CD4-positive, alpha-beta memory T cell (primary cell): ENCODE measurements at places on chromosomes 6 and 20. TPM values are rescaled to one million over a fixed set of nuclear protein-coding genes. Genes with fewer than 3 reads are reported as not detected.

DNA sequence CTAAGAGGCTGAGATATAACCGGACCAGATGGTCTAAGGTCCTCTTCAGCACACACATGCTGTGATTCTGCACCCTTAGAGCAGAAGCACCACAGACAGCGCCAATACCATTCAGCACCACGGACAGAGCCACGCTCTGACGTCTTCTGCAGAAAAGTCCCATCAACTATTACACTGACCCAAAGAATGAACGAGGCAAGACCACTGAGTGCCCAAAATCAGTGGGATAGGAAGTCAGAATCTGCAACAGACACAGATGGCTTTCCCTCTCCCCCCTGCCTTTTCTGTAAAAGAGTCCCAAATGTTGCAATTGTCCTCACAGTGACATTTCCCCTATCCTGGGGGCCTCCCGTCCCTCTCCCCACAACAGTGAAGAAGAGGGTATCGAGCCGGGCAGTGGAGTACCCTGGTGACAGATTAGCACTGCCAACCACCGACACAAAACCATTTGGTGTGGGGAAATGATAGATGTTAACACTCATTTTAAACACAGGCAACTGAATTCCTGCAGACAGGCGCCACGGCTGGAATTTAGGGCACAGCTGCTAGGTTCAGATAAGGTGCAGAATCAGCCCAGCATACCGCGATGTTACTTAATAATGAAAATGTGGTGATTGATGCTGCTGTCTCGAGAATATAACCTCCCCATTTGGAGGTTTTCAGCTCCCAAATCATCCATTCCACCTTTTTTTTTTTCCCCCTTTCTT is 66.6 kb upstream of the CTNNBL1 start:
- no peaks in the 10 kb centered on the region for H3K4me1 ChIP-seq
- no peaks in the 10 kb centered on the region for H3K36me3 ChIP-seq
- DNase-seq: no peak

DNA sequence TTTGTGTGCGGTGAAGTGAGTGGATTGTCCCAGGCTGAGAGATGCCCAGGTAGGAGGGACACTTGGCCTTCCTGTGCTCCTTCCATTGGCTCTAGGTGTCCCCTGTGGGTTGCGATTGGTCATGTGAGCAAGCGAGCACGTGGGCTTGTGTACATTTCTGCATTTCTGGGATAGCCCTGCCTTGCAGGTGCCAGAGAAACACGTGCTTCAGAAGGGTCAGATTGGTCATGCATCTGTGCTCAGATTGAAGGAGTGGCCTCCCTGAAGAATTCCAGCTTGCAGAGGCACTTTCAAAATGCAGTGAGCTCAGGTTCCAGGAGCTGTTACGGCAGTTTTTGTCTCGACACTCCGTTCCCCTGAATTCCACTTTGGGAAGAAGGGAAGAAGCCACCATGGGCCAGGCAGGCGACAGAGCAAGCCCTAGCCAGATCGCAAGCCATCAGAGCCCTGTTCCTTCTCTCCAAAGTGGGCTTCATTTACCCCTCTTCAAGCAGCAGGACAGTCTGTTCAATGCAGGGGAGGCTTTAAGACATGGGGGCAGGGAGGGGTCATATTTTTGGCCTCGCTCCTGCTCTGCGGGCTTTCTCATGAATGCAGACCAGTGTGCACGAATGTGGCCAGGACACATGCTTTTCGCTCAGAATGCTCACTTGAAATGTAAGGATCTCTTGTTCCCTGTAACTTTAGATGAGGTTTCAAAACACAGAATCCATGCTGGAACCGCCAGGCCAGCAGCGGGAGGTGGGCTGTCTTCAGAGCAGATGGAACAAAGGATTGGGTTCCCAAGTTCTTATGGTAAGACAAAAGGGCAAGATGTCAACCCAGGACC is 78.6 kb upstream of the AKAP12 start:
- H3K27me3 ChIP-seq: no peaks in the 10 kb centered on the region
- H3K4me3 ChIP-seq: no peak overlapping the region
- no peak overlapping the region for H3K27ac ChIP-seq
- H3K36me3 ChIP-seq: no peaks in the 10 kb centered on the region
- H3K4me1 ChIP-seq: no peaks in the 10 kb centered on the region
- DNase-seq: no peak

- H3K36me3 ChIP-seq: no peaks in the 10 kb centered on the region
- H3K27me3 ChIP-seq: no peaks in the 10 kb centered on the region
- H3K4me3 ChIP-seq: no peak overlapping the region
- H3K4me1 ChIP-seq: no peaks in the 10 kb centered on the region
- no peak for DNase-seq
- no peak overlapping the region for H3K27ac ChIP-seq
Measured at GRCh38 chr20:20366876-20367574, 879 bp upstream of the INSM1 start.

DNA sequence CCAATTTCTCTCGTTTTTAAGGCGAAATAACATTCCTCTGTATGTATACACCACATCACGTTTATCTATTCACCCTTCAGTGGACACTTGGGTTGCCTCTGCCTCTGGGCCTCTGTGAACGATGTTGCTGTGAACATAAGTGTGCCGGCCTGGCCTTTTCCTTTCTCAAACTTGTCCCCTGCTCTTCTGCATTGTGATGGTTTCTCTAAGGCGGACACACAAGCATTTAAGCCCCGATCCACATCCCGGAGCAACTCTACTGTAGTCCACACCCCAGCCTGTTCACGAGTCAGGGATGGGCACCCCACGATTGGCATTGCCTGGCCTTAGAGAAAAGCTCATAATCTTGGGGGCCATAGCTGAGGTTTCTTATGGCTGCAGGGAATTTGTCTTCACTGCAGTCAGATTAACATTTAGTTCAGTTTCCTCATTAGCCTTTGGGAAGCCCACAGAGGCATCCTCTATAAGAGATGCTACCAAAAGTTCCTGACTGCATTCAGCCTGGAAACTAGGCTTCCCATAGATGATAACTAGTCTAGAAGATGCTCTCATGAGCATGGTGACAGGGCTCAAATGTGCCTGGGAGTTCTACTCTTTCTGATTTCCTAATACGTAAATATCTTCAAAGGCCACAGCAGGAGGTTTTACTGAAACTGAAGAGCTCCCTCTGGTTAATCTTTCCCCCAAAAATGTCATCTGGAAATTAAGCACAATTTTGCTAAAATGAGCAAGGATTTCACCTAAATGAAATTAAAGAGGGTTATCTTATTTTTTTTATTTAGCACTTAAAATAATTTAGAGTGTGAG is 762 bp downstream of the ZC3H12D start:
- H3K36me3 ChIP-seq: no peaks in the 10 kb centered on the region
- peaks cover 42% of the 10 kb centered on the region for H3K4me1 ChIP-seq
- no peak for DNase-seq
- peak overlapping the region; percentile 99 for H3K27ac ChIP-seq

DNA sequence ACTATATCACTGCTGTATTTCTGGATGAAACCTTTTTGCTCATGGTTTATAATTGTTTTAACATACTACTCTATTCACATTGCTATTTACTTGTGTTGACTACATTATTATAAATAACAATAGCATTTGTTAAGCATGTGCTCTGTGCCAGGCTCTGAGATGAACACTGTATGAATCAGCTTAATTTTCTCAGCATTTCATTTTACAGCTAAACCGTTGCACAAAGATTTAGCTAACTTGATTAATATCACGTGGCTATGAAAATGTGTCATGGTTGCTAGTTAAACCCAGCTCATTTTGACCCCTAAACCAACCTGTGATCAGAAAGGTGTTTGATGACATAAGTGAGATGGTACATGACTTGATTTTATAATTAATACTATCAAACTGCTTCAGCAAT is 77.5 kb downstream of the NCOA7 start:
- no peak overlapping the region for H3K4me3 ChIP-seq
- no peaks in the 10 kb centered on the region for H3K36me3 ChIP-seq
- no peak for DNase-seq
- no peaks in the 10 kb centered on the region for H3K4me1 ChIP-seq
- no peak overlapping the region for H3K27ac ChIP-seq

GRCh38 chr6:108621117-108621516 is 60.4 kb downstream of the FOXO3 start:
- no peaks in the 10 kb centered on the region for H3K27me3 ChIP-seq
- no peaks in the 10 kb centered on the region for H3K36me3 ChIP-seq
- peaks cover 17% of the 10 kb centered on the region for H3K4me1 ChIP-seq
- DNase-seq: no peak

GJA1 gene
- total RNA-seq: not detected

- no peak overlapping the region for H3K4me3 ChIP-seq
- DNase-seq: no peak
- no peak overlapping the region for H3K27ac ChIP-seq
- H3K36me3 ChIP-seq: no peaks in the 10 kb centered on the region
- no peaks in the 10 kb centered on the region for H3K4me1 ChIP-seq
Measured at GRCh38 chr20:14913896-14914620, 576.6 kb upstream of the FLRT3 start.

- H3K4me3 ChIP-seq: no peak overlapping the region
- H3K4me1 ChIP-seq: no peaks in the 10 kb centered on the region
- no peak overlapping the region for H3K27ac ChIP-seq
- H3K36me3 ChIP-seq: no peaks in the 10 kb centered on the region
Measured at GRCh38 chr20:57080796-57081195, 185.6 kb downstream of the BMP7 start.

MCHR2 gene
- not detected for total RNA-seq

GRCh38 chr6:127216810-127217789 is 49.6 kb upstream of the RNF146 start:
- H3K4me1 ChIP-seq: no peaks in the 10 kb centered on the region
- H3K27me3 ChIP-seq: no peaks in the 10 kb centered on the region
- H3K27ac ChIP-seq: no peak overlapping the region
- no peak for DNase-seq
- no peak overlapping the region for H3K4me3 ChIP-seq

DNA sequence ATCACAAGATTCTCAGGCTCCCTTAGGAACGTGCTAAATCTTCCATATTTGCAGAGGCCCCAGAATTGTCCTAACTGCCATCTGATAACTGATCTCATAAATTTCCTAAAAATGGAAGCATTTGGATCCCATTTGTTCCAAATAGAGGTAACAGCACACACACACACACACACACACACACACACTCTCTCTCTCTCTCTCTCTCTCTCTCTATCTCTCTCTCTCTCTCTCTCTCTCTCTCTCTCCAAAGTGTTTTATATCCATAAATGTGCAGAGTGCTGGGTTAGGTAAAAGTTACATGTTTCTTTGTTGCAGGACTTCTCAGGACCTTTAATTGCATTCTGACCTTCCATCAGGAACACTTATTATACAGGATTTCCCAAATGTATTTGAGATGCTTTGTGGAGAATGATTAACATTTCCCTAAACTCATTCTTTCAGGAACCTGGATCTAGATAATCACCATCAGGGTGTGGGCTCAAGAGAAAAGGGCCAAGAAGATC is 8.5 kb upstream of the STK38 start:
- no peak overlapping the region for H3K4me3 ChIP-seq
- no peak overlapping the region for H3K27ac ChIP-seq
- no peaks in the 10 kb centered on the region for H3K27me3 ChIP-seq
- H3K36me3 ChIP-seq: no peaks in the 10 kb centered on the region

GRCh38 chr6:8240301-8240700 is 138.0 kb upstream of the EEF1E1 start:
- H3K4me3 ChIP-seq: no peak overlapping the region
- H3K36me3 ChIP-seq: no peaks in the 10 kb centered on the region
- H3K4me1 ChIP-seq: no peaks in the 10 kb centered on the region
- DNase-seq: no peak
- H3K27ac ChIP-seq: no peak overlapping the region

- H3K4me3 ChIP-seq: no peak overlapping the region
- H3K36me3 ChIP-seq: no peaks in the 10 kb centered on the region
- DNase-seq: no peak
- H3K27me3 ChIP-seq: no peaks in the 10 kb centered on the region
Measured at GRCh38 chr20:47568019-47568418, 66.3 kb downstream of the NCOA3 start.

GRCh38 chr6:63923139-63923739 is 287.6 kb downstream of the PHF3 start:
- H3K27ac ChIP-seq: no peak overlapping the region
- no peaks in the 10 kb centered on the region for H3K36me3 ChIP-seq
- H3K4me1 ChIP-seq: no peaks in the 10 kb centered on the region

USP49 gene
- total RNA-seq: 1.8 TPM

- no peak for DNase-seq
- H3K4me3 ChIP-seq: no peak overlapping the region
- no peak overlapping the region for H3K27ac ChIP-seq
- H3K27me3 ChIP-seq: no peaks in the 10 kb centered on the region
- H3K4me1 ChIP-seq: no peaks in the 10 kb centered on the region
Measured at GRCh38 chr20:37151529-37151928, 27.6 kb upstream of the RPN2 start.

- no peak overlapping the region for H3K27ac ChIP-seq
- no peaks in the 10 kb centered on the region for H3K4me1 ChIP-seq
- H3K27me3 ChIP-seq: no peaks in the 10 kb centered on the region
- no peaks in the 10 kb centered on the region for H3K36me3 ChIP-seq
- DNase-seq: no peak
Measured at GRCh38 chr6:3813150-3813780, 35.9 kb upstream of the FAM50B start.

GRCh38 chr6:42652024-42652746 is 70.2 kb downstream of the PRPH2 start:
- no peaks in the 10 kb centered on the region for H3K4me1 ChIP-seq
- peaks cover 44% of the 10 kb centered on the region for H3K36me3 ChIP-seq
- no peaks in the 10 kb centered on the region for H3K27me3 ChIP-seq
